NCI-H1694 (cell line): ENCODE measurements at places on chromosomes 4 and X.

- DNase-seq: no peak
Measured at GRCh38 chr4:173529477-173530325, at the start of gene HAND2. Gene HAND2, minus strand, starts transcription at chr4:173530229. Its CDS starts 940 bp downstream, at chr4:173529289.

DNA sequence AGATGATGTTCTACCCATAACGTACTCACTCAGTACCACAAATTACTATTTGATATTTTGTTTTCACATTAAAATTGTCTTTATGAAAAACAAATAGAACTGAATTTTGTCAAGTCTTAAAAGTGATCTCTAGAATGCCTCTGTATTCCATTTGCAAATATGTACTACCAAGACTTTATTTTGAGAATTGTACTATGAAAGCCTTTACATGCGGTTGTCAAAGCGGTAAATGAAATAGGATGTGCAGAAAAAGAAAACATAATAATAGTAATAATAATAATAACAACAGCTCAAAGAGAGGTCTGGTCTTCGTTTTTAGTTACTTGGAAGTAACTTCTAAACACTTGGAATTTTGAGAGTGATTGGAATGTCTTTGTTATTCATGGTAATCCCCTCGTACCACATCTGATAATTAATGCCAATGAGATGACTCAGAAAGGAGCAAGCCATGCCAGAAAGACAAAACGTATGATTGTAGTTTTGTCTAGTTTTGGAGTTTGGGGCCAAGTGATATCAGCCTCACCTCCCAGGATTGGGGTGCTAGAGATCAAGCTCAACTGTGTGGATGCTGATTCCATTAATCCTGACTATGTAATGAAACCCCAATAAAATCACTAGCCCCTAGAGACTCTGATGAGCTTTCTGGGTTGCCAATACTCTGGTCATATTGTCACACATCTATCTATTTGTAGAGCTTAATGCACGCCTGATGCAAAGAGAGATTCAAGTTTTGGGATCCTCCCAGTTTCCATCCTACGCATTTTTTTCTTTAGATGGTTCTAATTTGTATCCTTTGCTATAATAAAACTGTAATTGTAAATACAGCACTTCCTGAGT, 20.2 kb upstream of the CTSO start:
- DNase-seq: no peak

- no peak for DNase-seq
Measured at GRCh38 chr4:151671541-151672059, 89.2 kb downstream of the GATB start.

- DNase-seq: no peak
Measured at GRCh38 chr4:128601991-128602695, 207.4 kb upstream of the JADE1 start.

DNA sequence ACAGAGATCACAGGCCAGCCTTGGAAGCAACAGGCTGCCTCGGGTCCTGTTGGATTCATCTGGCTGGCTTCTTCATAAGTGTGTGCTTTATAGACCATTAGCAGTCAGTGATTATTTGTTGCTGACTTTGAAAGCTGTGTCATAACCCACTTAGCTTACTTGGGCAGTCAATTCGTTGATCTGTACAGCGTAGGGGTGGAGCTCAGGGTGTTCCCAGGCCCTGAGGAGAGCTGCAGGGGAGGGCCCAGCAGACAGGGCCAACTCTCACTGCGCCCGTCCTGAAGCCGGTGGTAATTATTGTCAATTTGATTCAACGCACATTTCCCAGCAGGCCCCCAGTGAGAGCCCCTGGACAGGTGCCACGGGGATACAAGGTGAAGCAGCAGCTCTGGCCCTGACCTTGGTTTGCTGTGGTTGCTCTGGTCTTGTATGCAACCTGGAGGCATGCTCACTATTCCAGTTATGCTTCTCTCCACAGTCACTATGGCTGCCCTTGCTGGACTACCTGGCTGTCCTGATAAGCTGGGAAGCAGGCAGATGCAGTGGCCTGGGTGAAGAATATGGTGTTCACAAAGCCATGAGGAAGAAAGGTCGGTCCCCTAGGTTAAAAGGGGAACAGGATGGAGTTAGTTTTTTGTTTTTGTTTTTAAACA, 40.1 kb upstream of the HMGB3 start:
- no peak for DNase-seq

DNA sequence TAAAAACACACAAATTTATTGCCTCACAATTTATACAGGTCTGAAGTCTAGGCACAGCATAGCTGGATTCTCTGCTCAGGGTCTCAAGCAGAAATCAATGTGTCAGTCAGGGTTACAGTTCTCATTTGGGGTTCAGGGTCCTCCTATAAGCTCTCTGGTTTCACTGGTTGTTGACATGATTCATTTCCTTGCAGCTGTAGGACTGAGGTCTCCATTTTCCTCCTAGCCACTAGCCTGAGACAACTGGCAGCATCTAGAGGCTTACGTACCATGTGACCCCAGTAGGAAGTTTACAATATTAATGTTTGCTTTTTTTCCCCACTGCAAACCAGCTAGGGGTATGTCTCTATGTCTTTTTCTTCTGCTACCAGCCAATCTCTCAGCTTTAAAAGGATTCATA, 102.5 kb downstream of the CPEB2 start:
- no peak for DNase-seq

DNA sequence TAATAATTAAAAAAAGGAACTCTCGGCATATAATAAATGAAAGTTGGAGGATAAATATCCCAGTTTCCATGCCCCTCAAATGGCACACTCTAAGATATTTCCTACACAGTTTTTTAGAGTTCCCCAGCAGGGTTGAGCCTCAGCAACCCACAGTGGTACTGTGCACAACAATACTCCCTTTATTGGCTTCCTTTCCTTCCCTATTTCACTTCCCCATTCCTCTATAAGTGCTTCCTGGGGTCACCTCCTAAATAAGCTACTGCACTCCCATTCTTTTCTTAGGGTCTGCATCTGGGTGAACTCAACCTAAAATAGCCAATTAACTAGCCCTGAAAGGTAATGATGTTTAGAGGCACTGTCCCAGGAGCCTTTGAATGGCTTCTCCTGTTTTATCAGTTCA, 76.4 kb upstream of the NHS start:
- no peak for DNase-seq
